Activated CD4-positive, alpha-beta T cell treated with anti-CD3 and anti-CD28 coated beads, Interleukin-2, amount 10 ng/mL, durations not matched to agents 7 days and 5 days (primary cell): ENCODE measurements at places on chromosomes 5 and 9.
A peak's percentile ranks its signal among the peaks of the same experiment; 100 is the strongest.

DNA sequence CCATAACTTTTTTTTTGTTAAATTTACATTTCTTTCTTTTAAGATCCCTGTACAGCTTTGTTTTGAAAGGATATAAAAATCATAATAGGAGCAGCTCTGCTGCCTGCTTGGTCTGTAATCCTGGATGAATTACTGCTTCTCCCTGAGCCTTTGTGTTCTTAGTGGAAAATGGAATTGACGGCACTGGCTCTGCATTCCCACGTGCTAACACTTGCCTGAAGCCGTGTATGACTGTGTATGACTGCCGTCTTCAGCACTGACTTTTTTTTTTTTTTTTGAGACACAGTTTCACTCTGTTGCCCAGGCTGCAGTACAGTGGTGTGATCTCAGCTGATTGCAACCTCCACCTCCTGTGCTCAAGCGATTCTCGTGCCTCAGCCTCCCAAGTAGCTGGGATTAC, 4.8 kb downstream of the THG1L start:
- DNase-seq = no peak

GRCh38 chr9:121582641-121583040, 68.8 kb upstream of the DAB2IP start:
- no peak for DNase-seq

- no peak for DNase-seq
Measured at GRCh38 chr9:13278368-13279246, 885 bp downstream of the MPDZ start.

- peak; percentile 55 for DNase-seq
Measured at GRCh38 chr9:132169672-132170392, 8.0 kb downstream of the NTNG2 start.

DNA sequence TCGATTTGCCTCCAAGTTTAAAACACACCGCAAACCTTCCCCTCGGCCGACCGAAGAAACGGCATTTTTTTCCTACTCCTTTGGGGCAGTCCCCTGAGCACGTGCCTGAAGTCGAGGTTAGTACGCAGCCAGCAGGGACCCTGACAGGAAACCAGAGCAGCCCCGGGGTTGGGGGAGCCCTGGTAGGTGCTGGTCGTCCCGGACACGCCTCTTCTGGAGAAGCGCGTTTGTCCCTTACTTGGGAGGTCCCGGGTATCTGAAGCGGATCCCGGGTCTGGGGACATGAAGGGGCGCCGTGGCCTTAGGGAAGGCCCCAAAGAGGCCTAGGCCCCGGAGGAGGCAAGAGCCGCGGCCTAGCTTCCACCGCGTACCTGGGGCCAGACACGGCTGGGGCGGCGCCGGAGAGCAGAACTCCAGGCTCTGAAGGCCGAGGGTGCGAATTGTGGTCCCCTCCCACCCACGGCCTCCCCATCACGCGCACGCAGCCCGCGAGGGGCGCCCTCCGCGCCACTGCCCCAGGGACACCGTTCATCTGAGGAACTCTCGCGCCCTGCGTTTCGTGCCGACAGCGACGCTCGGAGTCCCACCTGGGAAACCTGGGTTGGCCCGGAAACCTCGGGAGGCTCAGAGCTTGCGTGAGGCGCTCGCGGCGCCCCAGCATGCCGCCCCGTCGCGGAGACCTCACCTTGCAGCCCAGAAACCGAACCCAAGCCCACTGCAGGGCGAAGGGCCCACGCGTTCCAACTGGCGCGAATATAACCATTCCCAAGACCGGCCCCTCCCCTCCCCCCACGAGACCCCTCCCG, 10.4 kb downstream of the OTP start:
- no peak for DNase-seq

GRCh38 chr9:95422650-95423049, 94.1 kb downstream of the PTCH1 start:
- no peak for DNase-seq

- DNase-seq = no peak
Measured at GRCh38 chr9:88531920-88532698, 2.9 kb upstream of the NXNL2 start.

DNA sequence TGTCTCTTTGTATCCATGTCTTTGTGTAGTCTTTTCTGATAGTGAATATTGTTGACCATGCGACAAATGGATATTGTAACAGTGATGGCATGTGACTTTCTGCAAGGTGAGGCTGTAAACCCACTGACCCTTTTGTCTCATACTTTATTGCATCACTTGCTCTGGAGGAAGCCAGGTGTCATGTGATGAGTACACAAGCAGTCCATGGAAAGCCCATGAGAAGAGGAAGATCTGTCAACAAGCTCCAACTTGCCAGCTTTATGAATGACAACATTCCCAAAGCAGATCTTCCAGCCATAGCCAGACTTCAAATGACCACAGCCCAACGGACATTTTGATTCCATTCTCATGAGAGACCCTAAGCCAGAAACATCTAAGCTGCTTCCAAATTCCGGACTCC, 450.1 kb upstream of the ACTBL2 start:
- DNase-seq = no peak

- no peak for DNase-seq
Measured at GRCh38 chr9:25733336-25733982, 55.2 kb upstream of the TUSC1 start.

DNA sequence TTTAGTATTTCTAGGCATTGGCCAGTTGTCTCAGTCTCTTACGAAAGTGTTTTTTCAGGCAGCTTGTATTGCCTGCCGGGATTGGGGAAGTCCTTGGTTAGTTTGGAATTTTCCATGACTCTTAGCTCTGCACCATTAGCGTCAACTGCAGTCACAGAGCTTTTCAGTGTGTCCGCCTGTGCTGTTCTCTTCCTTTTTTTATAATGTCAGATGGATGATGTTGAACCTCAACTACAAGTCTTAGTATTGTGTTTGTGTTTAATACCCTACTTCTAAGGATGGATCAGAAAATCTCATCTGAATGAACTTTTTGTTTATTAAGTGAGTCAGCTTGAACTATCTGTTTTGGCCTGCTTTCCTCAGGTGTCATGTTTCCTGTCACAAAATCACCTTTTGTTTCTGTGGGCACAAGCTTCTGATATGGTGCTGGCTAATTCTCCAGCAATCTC, 33.1 kb downstream of the ATP6V0E1 start:
- DNase-seq = no peak

DNA sequence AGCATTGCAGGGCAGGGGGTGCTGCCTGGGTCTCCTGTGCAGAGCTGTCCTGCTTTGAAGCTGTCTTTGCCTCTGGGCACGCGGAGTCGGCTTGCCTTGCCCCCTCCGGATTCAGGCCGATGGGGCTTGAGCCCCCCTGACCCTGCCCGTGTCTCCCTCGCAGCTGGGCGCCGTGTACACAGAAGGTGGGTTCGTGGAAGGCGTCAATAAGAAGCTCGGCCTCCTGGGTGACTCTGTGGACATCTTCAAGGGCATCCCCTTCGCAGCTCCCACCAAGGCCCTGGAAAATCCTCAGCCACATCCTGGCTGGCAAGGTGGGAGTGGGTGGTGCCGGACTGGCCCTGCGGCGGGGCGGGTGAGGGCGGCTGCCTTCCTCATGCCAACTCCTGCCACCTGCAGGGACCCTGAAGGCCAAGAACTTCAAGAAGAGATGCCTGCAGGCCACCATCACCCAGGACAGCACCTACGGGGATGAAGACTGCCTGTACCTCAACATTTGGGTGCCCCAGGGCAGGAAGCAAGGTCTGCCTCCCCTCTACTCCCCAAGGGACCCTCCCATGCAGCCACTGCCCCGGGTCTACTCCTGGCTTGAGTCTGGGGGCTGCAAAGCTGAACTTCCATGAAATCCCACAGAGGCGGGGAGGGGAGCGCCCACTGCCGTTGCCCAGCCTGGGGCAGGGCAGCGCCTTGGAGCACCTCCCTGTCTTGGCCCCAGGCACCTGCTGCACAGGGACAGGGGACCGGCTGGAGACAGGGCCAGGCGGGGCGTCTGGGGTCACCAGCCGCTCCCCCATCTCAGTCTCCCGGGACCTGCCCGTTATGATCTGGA, 2.7 kb downstream of the CEL start:
- no peak for DNase-seq

DNA sequence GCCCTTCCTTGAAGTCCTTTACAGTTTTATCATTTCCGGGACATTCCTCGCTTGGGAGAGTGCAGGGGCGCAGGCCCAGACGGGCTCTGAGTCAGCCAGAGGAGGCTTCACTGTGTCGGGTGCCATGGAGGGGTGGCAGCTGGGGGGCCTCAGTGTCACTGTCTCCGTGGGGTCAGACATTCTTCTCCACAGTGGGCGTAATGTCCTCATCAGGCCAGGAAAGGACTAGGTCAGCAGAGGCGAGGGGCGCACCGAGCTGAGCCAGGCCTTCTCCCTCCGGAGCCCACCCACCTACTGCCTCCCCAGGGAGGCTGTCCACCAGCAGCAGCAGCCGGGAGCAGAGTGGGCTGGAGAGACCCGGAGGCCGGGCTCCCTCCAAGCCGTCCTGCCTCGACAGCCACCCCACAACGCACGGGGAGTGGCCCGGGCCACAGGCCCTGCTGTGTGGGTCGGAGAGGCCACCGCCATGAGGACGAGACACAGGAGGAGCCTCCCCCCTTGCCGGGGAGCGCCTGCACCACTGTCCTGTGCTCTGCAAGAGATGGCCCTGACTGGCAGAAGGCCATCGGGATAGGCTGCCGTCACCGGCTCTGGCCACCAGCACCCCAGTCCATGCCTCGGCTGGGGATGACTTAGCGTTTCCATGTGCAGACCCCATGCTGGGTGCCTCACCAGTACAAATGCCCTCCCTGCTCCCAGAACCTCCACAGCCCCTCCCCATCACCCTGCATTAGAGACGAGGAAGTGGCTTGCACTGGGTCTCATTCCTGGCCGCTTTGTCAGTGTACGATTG, 26.5 kb downstream of the SARDH start:
- no peak for DNase-seq

GRCh38 chr5:60287174-60287771, 393.7 kb upstream of the PDE4D start:
- DNase-seq = peak; percentile 8

GRCh38 chr5:135398855-135399793, at the start of gene MACROH2A1:
Gene MACROH2A1, minus strand, starts transcription at chr5:135399231. Its CDS starts 10,138 bp downstream, at chr5:135389093.
- DNase-seq = peak; percentile 87

DNA sequence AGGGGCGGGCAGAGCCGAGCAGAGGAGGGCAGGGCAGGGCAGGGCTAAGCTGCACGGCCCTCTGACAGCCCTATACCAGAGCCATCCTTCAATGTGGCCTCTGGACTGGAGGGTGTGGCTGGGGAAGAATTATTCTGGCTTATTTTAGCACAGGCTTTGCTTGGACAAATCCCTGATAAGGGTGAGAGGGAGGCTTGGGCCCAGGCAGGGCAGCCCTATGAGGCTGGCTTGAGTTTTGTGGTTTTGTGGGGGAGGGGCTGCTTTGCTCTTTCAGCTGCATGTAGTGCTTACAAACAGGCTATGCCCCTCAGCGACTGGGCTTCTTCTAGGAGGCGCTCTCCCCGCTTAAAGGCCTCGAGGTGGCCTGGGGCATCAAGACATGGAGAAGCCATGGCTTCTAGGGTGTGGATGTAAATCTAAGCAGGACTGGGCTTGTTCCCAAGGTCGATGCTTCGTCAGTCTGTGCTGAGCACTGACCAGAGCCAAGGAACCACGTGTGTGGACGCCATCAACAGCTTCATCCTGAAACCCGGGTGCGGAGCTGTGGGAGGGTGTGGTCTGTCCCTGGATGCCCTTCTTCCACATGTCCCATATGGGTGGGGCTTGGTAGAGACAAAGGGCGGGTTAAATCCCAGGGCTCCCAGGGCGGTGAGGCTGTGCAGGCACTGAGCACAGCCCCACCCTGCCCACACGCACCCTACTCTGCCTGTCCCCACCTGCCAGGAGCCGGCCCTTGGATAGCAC, 45.7 kb upstream of the IPPK start:
- no peak for DNase-seq

GRCh38 chr5:81830596-81830995, 79.7 kb upstream of the SSBP2 start:
- DNase-seq = no peak

GRCh38 chr5:43073597-43074546, 33.8 kb upstream of the ANXA2R start:
- peak; percentile 75 for DNase-seq
